ENCODE measurements at places on chromosomes 13 and 19.
A peak's percentile ranks its signal among the peaks of the same experiment; 100 is the strongest.

- DNase-seq: no peak
Observed at GRCh38 chr19:6718741-6719539, 1.5 kb downstream of the C3 start.

GRCh38 chr19:43651758-43652545 lies 12.3 kb upstream of the CADM4 start:
- peak; percentile 62 for DNase-seq

- peak; percentile 72 for DNase-seq
Observed at GRCh38 chr13:41008349-41008980, 10.7 kb downstream of the ELF1 start.

GRCh38 chr19:58474291-58474996 lies 1.7 kb upstream of the ZNF446 start:
- peak; percentile 47 for DNase-seq

DNA sequence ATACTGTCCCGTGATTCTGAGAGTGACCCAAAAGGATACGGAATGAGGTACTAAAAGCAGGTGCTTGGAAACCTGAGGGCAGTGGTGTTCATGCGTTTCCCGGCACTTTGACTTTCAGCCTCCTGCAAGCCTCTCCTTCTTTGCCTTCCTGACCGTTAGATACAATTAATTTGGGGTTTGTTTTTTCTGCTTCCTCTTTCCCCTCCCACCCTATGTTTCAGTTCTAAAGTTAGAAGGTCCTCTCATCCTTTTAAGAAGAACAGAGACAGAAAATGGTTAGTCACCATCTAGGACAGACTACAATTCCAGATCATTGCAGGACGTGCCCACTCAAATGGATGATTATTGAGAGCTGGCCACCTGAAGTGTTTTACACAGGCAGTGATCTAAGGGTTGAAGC lies 1.8 kb upstream of the LILRB4 start:
- DNase-seq: no peak

DNA sequence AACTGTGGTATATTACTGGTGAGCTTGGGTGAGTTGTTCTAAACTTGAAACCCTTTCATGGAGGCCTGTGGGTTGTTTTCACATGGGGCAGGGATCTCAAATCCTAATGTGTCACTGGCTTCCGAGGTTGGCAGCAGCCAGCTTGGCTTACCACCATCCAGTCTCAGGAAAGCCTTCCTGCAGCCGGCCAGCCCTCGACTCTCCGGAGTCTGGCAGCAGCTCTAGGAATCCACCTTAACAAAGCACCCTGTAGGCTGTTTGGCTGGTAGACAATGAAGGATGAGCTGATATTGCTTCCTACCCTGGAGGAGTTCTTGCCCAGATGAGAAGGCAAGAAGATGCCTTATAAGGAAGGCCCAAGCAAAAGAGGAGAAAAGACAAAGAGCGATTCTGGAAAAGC lies 188.3 kb downstream of the KLF12 start:
- peak; percentile 36 for DNase-seq

GRCh38 chr19:35986664-35987570 lies 8.1 kb upstream of the SDHAF1 start:
- DNase-seq: no peak

DNA sequence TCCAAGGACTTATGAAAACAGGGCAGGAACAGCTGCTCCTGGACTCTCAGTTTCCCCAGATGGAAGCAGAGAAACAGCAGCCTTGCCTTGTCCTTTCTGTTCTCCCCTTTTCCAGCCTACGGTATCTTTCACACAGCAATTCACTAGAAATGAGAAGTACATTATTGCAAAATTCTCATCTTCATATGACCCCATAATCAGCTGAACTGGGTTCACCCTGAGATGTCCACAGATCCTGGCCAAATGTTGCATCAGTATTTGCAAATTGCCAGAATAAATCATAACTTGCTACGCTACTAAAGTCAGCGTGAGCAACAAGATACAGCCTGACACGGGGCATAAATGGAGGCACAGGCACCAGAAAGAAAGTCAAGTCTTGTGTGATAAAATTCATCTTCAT lies 16.1 kb downstream of the VSTM1 start:
- DNase-seq: no peak

DNA sequence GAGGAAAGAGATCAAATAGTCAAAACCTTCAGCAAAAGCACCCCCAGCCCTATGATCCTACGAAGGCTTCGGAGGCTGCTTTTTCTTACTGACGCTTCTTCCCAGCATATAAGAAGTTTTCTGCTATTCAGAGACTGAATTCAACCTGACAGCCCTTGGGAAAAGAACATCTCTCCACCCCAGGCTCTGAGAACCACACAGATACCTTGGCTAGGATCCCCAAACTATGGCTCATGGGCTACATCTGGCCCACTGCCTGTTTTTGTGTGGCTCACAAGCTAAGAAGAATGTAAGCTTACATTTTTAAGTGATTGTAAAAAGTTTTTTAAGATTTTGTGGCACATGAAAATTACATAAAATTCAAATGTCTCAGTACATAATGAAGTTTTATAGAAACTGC lies 3.0 kb downstream of the SLC15A1 start:
- DNase-seq: peak; percentile 63

- no peak for DNase-seq
Observed at GRCh38 chr13:111897178-111897845, 169.6 kb upstream of the SOX1 start.

DNA sequence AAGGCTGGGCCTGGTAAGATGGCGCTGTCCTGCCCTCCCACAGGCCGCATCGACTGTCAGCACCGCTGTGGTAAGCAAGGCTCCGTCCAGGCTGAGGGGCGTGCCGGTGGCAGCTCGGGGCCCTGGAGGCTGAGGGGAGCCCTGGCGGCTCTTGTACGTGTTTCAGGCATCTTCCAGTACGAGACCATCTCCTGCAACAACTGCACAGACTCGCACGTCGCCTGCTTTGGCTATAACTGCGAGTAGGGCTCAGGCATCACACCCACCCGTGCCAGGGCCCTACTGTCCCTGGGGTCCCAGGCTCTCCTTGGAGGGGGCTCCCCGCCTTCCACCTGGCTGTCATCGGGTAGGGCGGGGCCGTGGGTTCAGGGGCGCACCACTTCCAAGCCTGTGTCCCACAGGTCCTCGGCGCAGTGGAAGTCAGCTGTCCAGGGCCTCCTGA lies 1.2 kb downstream of the IZUMO4 start:
- DNase-seq: no peak

DNA sequence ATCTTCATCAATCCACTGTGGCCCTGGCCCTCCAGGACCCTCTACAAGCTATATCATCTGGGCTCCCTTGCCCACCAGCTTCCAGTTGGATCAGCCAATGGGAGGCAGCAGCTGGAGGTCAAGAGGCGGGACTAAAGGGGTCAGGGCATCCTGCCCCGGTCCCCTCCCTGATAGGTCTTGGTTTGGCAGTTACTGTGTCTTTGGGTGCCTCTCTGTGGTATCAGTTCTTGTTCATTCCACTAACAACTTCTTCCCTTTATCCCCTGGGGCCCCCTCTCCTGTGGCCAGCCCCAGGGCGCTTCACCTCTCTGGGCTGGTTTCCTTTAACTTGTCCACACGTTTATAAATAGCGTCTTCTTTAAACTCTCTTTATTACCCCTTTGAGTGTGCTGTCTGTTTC lies 83.6 kb downstream of the DCT start:
- no peak for DNase-seq

- peak; percentile 33 for DNase-seq
Observed at GRCh38 chr13:93505104-93505952, 278.7 kb downstream of the GPC6 start.

GRCh38 chr13:30895773-30896172 lies 10.3 kb upstream of the MEDAG start:
- peak; percentile 87 for DNase-seq

Measured in astrocyte of the spinal cord (primary cell).